ENCODE measurements at places on chromosomes 2 and 18.
A peak's percentile ranks its signal among the peaks of the same experiment; 100 is the strongest.

DNA sequence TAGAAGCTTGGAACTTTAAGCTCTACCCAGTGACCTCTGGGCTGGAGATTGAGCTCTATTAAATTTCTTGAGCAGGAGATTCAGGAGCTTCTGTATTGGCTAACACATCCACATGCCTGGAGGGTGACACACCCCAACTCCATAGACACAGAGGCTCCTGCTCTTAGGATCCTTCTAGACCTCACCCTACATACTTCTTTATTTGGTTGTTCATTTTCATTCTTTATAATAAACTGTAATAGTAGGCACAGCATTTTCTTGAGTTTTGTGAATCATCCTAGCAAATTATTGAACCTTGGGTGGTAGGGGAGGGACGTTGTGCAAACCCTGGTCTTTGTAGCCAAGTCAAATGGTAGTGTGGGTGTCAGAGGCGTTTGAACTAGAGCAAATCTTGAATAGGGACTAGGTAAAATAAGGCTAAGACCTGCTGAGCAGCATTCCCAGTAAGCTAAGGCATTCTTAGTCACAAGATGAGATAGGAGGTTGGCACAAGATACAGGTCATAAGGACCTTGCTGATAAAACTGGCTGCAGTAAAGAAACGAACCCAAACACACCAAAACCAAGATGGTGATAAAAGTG, 323.8 kb upstream of the GALNT5 start:
- no peak for DNase-seq

DNA sequence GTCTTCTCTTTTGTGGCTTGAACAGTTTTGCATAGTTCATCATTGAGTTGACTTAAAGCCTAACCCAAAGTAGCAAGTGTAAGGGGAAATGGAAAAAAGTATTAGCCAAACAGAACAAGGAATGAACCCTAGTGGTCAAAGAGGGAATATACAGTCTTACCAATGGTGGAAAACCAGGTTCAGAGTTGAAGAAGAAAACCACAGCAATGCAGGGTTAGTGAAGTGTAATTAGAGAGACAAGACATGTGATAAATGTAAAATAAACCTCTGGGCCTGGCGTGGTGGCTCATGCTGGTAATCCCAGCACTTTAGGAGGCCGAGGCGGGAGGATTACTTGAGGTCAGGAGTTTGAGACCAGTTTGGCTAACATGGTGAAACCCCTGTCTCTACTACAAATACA, 2.4 kb downstream of the TTN start:
- DNase-seq = peak; percentile 20

GRCh38 chr18:52995875-52996274, 655.9 kb downstream of the DCC start:
- DNase-seq = no peak

DNA sequence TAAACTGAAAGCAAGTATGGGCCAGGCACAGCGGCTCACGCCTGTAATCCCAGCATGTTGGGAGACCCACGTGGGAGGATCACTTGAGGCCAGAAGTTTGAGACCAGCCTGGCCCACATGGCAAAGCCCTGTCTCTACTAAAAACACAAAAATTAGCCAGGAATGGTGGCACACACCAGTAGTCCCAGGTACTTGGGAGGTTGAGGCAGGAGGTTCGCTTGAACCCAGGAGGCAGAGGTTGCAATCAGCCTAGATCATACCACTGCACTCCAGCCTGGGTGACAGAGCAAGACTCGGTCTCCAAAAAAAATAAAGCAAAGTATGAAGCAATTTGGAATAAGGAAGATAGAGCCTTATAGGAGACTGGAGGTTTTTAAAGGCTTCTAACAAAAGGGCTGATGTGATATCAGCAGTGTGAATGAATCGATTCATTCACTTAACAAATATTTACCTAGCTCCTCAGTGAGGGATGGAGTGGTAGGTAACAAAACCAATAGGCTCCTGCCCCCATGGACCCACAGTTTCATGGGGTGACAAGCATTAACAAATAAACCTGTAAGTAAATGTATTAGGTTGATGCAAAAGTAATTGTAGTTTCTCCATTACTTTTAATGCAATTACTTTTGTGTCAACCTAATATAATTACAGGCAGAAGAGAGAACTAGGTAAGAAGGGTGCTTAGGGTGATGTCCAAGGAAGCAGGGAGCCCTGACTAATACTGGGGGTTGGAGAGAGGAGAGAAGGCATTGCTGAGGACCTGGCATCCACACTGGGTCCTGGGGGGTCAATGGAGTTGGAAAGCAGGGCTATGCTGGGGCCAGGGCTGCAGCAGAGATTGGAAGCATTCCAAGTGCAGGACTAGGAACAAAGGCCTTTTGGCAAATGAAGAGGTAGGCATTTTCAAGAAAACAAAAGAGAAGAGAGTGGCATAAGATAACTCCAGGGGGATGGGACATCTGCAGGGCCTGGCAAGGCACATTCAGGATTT, 195.4 kb upstream of the ARL4C start:
- DNase-seq = no peak

- no peak for DNase-seq
Observed at GRCh38 chr2:62307469-62308389, 111.8 kb downstream of the B3GNT2 start.

- DNase-seq = no peak
Observed at GRCh38 chr2:6864923-6865345, 773 bp downstream of the CMPK2 start.

- DNase-seq = no peak
Observed at GRCh38 chr2:105785095-105785847, 40.6 kb downstream of the NCK2 start.

- DNase-seq = no peak
Observed at GRCh38 chr18:34965566-34965965, 75.6 kb upstream of the MAPRE2 start.

- peak; percentile 4 for DNase-seq
Observed at GRCh38 chr18:60096428-60096827, 196.6 kb downstream of the PMAIP1 start.

DNA sequence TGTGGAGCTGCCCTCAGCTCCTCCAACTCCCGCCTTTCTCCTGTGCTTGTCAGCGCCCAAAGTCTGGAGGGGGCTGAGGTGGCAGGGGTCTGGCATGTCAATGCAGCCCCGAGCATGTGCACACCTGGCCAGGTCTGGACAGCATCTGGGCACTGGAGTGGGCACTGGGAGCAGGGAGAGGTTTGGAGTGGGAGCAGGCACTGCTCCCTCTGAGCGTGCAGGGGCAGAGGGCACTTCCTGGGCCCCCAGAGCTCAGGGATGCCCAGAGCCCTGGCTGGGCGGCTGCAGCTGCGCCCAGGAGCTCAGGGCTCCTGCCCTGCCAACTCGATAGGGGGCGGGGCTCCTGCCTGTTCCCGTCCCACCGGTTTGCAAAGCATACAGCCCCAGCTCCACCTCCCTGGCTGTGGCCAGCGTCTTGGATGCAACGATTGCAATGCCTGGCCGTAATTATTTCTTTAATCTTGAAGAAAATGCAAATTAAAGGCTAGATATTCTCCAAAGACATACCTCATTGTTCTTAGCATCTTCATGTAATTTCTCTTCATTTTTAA, 57.4 kb upstream of the LDAH start:
- DNase-seq = no peak

- no peak for DNase-seq
Observed at GRCh38 chr2:102803041-102803896, 41.4 kb downstream of the TMEM182 start.

- peak; percentile 76 for DNase-seq
Observed at GRCh38 chr2:224909885-224910573, 132.2 kb downstream of the DOCK10 start.
